ENCODE measurements at places on chromosomes 1 and 21.

- DNase-seq, result no peak
Measured at GRCh38 chr1:42288311-42288985, 46.6 kb downstream of the FOXJ3 start.

- no peak for DNase-seq
Measured at GRCh38 chr1:41627491-41628280, 143.2 kb upstream of the EDN2 start.

DNA sequence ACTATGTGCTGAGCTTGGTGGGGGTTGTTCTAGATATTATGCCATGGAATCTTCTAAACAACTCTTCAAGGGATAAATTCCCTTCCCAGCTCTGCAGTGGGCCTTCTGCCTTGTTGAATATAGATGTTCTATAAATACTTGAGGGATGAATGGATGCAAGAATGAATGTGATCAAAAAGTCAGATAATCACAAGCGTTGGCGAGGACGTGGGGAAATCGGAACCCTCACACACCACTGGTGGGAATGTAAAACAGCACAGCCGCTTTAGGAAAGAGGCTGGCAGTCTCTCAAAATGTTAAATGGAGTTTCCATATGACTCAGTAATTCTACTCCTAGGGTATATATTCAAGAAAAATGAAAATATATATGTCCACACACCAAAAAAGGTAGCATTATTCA is 19.0 kb downstream of the SDC3 start:
- no peak for DNase-seq

DNA sequence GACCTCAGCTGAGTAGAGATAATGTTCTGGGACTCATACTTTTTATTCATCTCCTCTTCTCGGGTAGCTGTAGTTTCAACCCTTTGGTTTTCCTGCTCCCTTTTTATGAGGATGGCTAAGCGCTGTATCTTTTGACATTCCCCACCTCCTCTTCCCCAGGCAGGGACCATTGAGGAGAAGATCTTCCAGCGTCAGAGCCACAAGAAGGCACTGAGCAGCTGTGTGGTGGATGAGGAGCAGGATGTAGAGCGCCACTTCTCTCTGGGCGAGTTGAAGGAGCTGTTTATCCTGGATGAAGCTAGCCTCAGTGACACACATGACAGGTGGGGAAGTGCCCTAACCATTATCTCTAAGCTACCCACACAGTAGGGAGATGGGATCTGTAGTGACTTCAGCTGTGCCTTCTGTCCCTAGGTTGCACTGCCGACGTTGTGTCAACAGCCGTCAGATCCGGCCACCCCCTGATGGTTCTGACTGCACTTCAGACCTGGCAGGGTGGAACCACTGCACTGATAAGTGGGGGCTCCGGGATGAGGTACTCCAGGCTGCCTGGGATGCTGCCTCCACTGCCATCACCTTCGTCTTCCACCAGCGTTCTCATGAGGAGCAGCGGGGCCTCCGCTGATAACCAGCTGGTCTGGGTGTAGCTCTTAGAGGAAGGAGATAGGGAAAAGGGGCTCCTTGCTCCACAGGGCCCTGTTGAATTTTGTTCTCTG is 25.6 kb downstream of the LRRC41 start:
- DNase-seq, result no peak

- DNase-seq, result peak; percentile 16
Measured at GRCh38 chr1:36523850-36524249, 41.1 kb upstream of the CSF3R start.

- DNase-seq, result no peak
Measured at GRCh38 chr1:27539901-27540861, 50.2 kb upstream of the WASF2 start.

DNA sequence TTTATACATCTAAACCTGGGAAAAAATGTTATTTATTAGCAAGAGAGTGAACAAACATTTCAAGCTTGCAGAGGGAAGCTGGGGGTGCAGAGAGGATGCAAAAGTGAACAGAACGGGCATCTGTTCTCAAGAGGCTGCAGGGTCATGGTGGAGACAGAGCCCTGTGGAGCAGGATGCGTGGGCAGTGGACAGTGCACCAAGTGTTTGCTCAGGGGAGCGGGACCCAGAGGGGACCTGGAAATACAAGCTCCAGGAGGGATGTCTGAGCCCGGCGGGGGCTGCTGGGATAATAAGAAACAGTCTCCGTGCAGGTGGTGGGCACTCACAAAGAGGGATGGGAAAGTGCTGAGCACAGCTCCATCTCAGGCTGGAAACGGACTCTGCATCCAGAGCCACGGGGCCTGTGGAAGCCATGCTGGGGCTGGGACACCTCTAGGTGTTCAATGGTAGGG is 105.3 kb upstream of the SLC45A1 start:
- DNase-seq, result no peak

GRCh38 chr1:202834771-202835547 is 24.2 kb downstream of the PCAT6 start:
- peak; percentile 7 for DNase-seq

DNA sequence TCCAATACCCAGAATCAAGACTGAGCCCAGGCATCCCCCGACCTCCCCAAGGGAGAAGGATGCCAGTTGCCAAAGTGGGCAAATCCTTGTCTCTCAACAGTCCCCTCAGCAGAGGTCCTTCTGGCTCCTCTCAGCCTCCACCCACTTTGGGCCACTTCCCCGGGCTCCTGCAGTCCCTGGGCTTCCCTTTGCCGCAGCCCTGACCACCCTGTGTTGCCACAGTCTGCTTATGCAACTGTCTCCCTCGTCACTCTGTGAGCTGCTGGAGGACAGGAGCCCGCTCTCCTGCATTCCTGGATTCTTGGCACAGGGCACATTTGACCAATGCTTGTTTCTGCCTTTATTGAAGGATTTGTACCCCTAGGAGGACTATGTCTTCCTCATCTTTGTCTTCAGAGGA is 2.9 kb upstream of the LRP8 start:
- DNase-seq, result no peak

DNA sequence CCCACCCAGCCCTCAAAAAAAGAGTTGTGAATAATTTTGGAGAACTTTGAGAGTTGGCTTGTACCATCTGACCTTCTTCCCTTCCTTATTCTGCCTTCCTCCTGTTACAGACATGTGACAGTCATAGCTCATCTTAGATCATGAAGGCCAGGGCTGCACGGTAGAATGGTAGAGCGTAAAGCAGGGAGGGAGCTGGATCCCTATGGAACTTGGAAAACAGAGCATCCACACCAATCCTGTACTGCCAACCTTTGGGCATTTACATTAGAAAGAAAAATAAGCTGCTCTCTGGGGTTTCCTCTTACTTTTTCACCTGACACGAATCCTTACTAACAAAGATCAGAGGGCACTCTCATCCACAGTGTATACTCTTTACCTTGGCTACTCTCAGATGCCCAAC is 121.5 kb downstream of the GPR52 start:
- no peak for DNase-seq

All from stimulated activated CD4-positive, alpha-beta T cell treated with anti-CD3 and anti-CD28 coated beads, Interleukin-4, amount 100 ng/mL, for 4 hours (primary cell).